Neural crest cell (in vitro differentiated cells): ENCODE measurements at places on chromosomes 3 and 15.

DNA sequence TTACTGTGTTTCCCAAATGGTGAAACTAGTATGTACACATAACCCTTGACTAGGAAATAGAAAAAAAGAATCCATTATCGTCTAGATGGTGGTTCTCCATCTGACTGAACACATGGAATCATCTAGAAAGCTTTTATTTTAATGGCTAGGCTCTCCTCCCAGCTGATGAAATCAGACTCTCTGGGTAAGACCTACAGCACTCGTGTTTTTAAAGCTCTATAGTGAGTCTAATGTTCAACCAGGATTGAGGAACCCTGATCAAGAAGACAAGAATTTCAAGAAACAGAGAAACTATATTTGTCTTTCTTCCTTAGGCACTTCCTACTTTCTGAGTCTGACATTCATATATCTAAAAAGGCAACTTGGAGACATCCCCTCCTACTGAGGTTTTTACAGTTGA lies 118.8 kb downstream of the TMCO5A start:
- no peaks in the 10 kb centered on the region for H3K36me3 ChIP-seq
- no peak for DNase-seq
- no peaks in the 10 kb centered on the region for H3K27me3 ChIP-seq
- H3K4me3 ChIP-seq: no peak overlapping the region

DNA sequence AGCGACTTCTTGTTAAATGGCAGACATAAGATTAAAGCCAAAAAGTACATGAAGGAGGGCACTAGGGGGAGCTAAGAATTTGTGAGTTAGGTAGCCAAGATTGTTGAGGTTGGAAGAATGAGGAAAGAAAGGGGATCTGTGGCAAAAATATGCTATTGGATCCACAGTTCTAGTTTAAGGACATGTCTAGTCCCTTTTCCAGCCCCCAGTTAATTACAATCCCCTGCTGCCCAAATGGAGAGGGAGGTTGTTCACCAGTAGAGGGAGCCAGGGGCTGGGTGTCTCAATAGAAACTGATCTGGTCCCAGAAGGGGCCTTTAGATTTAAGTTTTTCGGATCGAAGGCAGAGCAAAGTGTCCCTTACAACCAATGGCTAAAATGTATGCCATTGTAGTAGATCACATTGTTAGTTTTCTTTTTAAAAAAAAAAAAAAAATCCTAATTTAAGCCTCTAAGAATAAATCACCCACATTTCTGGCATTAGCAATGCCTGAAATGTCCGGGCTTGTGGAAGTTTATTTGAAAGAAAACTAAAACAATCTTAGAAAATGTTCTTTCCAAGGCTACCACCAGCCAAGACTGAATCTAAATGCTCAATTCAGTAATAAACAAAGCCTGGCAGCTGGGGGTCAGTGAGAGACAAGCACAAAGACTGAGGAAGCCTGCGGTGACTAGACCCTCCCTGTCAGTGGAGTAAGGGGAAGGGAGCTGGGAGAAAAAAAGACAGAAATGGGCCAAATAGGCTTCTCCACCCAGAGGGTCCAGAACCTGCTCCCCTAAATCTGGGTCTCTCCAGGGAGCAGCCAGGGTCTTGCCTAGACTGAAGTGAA lies 7.1 kb downstream of the COL8A1 start:
- no peaks in the 10 kb centered on the region for H3K36me3 ChIP-seq
- no peak for DNase-seq
- H3K4me3 ChIP-seq: no peak overlapping the region
- H3K27ac ChIP-seq: no peak overlapping the region

DNA sequence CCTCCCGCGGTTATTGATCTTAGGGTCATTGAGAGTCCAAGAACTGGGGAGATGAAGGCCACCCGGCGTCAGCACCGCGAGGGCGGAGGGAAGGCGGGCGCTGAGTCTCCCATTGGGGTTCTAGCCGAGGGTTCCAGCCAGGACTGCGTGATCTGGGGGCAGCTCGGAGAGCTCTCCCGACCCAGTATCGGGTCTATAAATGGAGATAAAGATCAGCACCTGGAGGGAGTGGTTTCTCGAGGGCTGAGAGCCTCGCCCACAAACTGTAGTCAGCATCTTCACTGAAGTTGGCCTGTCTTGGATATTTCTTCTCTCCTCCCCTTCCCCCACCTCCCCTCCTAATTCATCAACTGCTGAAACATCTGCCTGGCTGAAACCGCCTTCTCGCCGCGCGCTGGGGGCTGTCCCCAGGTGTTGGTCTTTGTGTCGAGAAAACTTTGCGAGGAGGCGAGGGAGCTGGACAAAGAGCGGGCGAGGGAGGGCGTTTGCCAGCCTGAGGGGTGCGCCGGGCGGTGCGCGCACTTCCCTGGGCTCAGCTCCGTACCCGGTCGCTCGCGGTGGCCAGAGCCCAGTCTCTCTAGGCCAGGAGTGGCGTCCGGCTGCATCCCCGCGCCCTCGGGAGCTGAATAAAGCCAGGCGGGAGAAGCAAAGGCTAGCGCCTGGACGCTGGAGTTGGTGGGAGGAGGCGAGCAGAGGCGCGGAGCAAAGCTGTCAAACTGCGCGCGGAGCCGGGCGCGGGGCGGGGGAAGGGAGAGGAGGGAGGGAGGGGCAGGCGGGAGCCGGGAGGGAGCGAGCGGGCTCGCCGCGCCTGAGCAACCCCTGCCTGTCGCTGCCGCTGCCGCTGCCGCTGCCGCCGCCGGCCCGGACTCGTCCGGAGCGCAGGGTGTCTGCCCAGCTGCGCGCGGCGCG lies at the start of gene ST8SIA2:
ST8SIA2 (plus strand) TSS at position 811 of the 909 bp plus-strand sequence. CDS start 184 bp downstream, outside the sequence.
- H3K27me3 ChIP-seq: peaks cover 33% of the 10 kb centered on the region
- H3K4me3 ChIP-seq: peak within 1 kb of the TSS; percentile 89
- H3K27ac ChIP-seq: peak within 1 kb of the TSS; percentile 100
- peaks cover 5% of the 10 kb centered on the region for H3K36me3 ChIP-seq
- peaks cover 31% of the 10 kb centered on the region for H3K4me1 ChIP-seq

GRCh38 chr15:67809441-67809840 lies 15.9 kb upstream of the SKOR1 start:
- H3K36me3 ChIP-seq: no peaks in the 10 kb centered on the region
- peaks cover 29% of the 10 kb centered on the region for H3K4me1 ChIP-seq

DNA sequence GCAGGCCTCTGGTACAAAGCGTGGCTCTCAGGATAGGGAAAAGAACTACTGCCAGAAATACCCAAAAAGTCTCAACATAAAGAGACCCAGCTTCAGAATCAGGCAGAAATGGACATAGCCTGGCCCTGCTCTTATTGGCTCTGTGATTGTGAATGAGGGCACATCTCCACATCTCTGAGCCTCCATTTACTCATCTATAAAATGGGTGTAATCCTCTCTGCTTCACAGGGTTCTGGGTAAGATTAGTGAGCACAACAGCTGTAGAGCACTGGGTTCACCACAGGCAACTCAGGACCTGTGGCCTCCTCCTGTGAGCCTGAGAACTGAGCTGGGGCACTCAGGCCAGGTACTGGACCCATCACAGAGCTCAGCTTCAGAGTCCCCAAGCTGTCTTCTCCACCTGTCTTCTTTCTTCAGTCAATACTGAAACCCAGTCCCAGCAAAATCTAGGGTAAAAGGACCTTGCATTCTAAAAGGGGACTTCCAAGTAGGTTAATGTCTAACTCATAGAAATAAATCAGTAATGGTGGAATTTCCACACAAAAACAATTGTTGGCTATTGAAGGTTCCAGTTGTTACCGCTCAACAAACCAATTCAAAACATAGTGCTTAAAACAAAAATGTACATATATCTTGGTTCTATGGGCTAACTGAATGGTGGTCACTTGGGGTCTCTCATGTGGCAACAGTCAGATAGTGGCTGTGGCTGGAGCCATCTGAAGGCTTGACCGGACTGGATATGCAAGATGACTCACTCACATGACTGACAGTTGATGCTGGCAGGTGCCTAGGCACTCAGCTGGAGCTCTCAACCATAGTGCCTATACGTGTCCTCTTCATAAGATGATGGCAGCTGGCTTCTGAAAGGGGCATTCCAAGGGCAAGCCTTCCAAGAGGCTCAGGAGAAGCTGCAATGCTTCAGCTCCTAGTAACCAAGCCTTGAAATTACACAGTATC lies 47.3 kb downstream of the TRIM42 start:
- H3K27ac ChIP-seq: peak overlapping the region; percentile 62
- H3K36me3 ChIP-seq: no peaks in the 10 kb centered on the region
- no peak for DNase-seq

GRCh38 chr15:90750186-90750585 lies 33.0 kb downstream of the BLM start:
- DNase-seq: no peak
- H3K27ac ChIP-seq: no peak overlapping the region
- peaks cover 6% of the 10 kb centered on the region for H3K36me3 ChIP-seq
